NCI-H1417 treated with DMSO at 0.1 percent for 48 hours (cell line): ENCODE measurements at places on chromosomes 4 and X.

- no peak for DNase-seq
Measured at GRCh38 chr4:58127680-58128079, 1017.5 kb upstream of the IGFBP7 start.

GRCh38 chr4:176735300-176735699 lies 57.4 kb downstream of the VEGFC start:
- no peak for DNase-seq

DNA sequence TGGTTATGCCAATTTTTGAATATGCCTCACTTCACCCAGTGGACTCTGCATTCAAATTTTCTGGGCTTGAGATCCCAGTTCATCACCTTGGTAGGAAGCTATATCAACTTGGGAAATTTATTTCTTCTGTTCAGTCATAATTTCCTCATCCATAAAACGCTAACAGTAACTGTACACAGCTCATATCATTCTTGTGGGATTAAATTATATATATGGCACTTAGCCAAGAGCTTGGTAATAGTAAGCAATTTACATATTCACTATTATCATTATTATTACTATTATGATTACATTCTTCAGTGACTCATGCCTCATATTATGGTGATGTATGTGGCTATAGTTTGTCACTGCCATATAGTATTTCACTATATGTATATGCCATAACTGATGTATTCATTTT lies 177.6 kb downstream of the CPE start:
- DNase-seq = no peak

- no peak for DNase-seq
Measured at GRCh38 chrX:8927066-8927635, 106.8 kb downstream of the FAM9B start.

DNA sequence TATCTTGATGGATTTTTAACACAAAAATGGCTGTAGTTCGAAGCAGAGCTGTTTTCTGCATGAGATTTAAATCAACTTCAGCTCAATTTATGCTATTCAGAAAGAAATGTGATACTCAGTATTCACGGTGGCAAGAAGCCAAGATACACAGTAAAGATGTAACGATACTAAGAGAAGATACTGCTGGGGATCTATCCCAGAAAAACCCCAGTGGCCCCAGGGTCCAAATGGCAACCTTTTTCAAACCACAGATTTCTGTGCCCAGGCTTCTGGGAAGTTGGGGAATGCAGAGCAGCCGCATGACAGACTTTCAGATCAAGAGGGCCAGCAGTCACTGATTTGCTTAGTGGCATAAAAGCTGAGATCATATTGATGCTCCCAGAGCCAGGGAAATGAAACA lies 353.9 kb downstream of the AFF2 start:
- no peak for DNase-seq

- DNase-seq = no peak
Measured at GRCh38 chr4:6426571-6427438, 45.6 kb downstream of the PPP2R2C start.

GRCh38 chr4:26859762-26860156 lies 882 bp upstream of the STIM2 start:
- no peak for DNase-seq

DNA sequence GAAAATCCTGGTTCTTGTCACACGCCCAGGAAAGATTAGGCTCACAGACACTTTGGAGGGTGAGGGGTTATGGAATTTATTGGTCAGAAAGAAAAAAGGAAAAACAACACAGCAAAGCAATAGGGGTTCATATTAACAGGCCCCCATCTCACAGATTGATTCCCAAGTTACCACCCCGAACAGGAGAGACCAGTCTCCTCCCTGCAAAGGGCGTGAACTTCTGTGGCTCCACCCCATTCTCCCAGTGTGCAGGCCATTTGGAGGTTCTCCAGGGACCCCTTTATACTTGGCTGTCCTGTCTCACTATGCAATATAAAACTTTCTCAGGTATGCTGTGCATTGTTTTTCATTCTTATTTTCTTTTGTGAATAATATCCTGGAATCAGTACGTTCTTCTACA lies 7.4 kb downstream of the FGF2 start:
- no peak for DNase-seq

DNA sequence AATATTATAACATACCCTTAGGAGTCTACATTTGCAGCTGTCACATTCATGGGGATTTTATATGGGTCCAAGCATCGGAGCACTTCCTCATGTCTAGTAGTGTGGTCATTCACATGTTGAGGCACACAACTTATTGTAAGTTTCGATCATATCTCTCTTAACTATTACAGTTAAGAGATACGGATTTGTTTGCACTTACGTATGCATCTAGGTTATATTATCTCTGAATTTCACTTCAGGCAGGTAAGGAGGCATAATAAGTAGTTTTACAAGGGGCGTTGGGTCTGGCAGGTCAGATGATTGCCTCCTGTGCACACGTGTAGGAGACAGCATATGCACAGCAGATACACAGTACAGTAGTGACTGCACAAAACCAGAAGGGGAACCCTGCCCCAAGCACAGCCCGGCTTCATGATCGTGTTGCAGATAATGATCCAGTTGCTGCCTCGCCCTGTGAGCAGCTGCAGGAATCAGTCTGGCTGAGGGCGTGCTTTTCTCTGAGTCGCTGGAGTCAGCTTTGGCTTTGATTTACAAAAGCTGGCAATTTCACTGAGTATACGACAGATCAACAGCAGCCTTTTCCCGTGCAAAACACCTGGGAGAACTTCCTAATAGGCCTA lies 302.9 kb upstream of the GATB start:
- DNase-seq = no peak
